Psoas muscle (tissue), 8 donors: ENCODE measurements at places on chromosomes 1 and 21. TPM values are rescaled to one million over a fixed set of nuclear protein-coding genes. Genes with fewer than 3 reads are reported as not detected.

DNA sequence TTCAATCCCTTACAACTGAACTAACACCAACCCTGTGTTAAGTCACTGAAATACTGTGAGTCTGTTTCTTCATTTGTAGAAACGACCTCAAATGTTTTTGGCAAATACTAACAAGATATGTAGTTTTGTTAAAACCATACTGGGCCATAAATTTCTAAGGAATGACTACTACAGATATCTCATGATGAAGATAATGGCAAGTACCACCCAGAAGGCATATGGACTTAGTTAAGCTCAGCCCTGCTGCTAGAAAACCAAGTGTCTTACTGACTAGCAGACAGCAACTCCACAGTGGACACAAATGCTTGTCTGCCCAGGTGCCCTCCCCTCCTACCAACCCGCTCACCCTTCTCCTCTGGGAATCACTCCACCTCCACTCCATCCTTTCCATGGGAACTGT, 44.5 kb upstream of the BMP8B start:
- DNase-seq = no peak

DNA sequence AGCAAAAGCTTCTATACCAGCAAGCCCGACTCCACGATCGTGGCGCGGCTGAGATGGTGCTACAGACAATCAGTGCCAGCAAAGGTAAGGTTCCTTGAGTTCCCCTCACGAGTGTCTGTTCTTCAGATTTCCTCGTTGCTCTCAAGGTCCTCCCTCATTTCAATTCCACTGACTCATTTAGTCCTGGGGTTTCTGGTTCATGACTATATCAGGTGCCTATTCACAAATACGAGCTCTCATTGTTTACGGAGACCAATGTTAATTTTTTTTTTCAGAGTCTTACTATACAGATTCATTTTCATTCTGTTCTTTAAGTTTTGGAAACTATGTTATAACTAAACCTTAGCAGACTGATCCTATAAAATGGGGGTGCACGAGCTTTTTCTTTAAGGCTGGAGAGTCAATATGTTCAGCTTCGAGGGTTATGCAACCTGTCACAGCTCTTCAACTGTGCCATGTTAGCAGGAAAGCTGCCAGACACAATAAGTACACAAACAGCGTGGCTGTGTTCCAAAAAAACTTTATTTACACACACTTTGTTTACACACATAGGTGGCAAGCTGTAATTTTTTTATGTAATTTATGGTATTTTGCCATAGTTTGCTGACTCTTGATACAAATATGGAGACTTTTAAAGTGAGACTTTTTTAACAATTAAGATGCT, 134.3 kb downstream of the ZP4 start:
- DNase-seq = no peak

- no peak for DNase-seq
Measured at GRCh38 chr1:67777016-67777415, 56.3 kb downstream of the GNG12 start.

- DNase-seq = no peak
Measured at GRCh38 chr1:222136869-222137268, 395.0 kb upstream of the DUSP10 start.

DNA sequence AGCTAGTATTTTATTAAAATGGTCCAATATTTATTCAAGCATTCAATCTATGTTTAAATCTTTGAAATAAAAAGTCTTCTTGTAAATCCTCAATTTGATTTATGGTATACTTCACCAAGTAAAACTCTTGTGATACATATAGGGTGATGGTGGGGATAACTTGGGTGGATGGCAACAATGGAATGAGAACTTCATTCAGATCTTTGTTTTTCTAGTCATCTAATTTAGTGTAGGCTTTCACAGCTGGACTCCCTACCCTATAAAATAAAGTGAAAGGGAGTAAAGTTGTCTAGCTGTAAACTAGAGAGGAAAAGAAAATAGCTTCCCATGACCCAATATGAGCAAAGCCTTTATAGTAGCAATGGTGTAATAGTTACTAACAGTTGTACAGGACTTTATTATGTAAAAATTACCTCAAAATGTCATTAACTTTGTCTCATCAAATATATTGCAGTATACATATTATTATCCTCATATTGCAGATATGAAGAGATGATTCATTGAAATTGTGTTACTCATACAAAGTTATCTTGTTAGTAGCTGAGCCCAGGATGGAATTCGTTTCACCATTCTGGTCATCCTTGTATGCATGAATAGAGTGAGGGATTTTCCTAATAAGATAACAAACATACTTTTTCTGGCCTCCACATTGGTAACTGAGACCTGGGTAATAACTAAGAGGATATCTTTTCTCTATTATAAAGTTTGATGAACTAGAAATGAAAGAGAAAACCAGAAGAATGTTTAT, 1377.7 kb upstream of the ADGRL4 start:
- DNase-seq = no peak

DNA sequence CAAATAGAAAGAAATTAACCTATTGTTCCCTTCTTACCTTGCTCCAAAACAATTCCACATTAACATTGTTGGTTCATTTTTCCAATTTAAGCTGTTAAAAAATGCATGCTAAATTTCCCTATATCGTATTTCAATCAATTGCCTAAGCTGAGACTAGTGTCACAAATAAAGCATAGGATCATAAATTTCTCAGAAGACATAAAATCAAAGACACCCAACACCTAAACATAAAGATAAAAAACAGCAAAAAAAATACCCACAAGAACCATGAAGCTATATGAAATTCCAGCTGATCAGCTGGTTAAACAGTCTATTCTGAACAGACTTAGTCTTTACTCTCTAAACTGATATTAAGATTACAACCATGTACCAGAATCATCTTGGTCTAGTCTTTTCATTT, 32.3 kb downstream of the ACBD6 start:
- DNase-seq = no peak

DNA sequence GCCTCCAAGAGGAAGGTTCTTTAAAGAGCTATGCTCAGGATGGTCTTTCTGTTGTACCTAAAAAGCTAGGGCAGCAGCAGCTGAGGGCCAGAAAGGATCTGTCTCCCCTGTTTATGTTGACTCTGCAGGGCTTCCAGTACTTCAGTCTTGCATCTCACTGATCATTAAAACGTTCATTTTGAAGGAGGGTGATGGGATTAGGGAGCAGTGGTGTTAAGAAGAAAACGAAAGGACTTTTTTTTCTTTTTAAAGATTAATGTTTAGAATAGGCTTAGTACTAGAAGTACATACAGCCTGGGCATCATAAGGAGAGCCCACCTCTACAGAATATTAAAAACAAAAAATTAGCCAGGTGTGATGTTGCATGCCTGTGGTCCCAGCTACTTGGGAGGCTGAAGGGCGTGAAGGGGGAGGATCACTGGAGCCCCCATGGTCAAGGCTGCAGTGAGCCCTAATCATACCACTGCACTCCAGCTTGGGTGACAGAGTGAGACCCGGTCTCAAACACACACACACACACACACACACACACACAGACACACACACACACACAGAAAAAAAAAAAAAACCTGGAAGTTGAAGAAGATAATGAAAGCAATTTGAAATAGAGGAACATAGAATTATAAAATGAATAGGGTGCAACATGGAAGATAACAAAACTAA, 2.9 kb downstream of the CR1L start:
- DNase-seq = no peak

DNA sequence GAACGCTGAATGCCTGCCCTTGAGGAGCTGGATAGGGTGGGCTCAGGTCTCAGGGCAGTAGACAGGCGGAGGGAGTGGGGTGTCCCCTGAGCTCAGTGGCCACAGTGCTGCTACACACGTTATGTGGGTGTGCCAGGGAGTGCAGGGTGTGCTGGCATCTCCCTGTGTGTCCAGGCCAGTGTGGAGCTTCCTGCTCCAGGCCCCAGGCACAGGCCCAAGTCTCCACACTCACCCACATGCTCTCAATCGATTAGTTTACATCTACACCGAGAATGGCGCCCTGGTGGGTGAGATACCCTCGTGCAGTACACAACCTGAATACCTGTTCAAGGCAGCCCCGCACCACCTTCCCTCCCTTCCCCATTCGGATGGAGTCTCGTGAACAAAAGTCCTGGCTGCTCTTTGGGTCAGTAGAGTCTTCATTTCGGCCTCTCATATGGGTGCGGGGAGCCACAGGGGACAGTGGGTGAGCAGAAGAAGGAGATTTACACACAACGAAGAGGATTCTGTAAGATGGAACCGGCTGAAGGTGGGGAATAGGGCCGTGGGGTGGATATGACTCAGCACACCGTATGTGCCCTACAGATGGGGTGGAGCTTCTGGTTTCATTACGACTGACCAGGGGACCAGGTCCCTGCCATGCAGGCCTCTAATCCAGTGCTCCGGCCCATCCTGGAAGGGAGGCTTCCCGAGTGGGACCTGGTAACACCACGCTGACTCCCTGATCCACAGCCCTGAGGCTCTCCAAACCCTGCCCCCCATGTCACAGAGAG, 93.3 kb downstream of the SPSB1 start:
- DNase-seq = no peak

GRCh38 chr1:171352554-171352953, 38.6 kb downstream of the FMO4 start:
- DNase-seq = no peak

DNA sequence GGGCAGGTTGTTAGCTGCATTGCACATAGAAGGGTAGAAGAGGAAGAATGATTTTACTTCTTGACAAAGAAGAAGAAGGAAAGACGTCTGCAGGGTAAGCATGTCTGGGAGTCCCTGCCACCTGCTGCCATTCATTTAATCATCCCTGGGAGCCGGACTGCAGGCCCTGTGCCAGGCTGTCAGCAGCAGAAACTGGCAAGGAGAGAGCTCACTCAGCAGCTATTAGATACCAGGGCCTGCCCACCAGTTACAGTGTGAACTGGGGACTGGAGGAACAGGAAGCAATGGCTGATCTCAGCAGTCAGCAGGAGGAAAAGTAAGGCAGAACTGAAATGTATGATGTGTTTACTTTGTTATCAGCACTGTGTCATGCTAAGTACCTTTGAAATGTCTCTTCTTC, 75.7 kb upstream of the C1orf87 start:
- peak; percentile 61 for DNase-seq

DNA sequence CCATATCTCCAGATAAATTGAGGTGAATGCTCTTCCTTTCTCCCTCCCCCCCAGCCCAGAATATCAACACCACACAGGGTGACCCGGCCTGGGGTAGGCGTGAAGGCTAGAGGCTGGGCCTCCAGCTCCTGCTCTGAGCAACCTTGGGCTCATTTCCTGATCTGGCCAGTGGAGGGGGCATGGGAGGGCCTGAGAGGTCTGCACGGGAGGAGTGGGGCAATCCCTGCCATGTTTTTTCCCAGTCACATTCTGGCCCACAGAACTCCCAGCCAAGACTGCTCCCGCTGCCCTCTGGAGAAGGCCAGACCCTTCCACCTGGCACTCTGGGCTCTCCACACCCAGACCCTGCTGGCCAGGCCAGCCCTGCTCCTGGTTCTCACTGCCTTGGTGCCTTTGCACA, 3.9 kb downstream of the CLDN19 start:
- DNase-seq = no peak

DNA sequence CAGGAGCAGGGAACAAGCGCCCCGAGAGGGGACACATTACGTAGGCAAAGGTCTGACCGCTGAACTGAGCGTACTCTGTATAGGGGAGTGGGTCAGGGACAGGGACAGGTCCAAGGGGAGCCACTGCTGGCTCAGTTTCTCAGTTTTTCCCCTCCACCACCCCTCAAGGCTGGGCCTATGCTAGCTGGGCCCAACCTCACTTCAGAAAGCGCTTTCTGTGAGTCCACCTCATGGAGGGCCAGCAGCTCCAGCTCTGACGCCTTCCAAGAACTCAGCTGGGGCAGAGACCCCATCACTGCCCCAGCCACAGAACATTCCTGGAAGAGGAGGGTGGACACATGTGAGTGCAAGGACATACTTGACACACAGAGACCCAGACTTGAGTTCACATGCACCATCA, 242.0 kb downstream of the FOXD2 start:
- DNase-seq = no peak

GRCh38 chr1:184118046-184118445, 66.5 kb downstream of the TSEN15 start:
- DNase-seq = no peak

DNA sequence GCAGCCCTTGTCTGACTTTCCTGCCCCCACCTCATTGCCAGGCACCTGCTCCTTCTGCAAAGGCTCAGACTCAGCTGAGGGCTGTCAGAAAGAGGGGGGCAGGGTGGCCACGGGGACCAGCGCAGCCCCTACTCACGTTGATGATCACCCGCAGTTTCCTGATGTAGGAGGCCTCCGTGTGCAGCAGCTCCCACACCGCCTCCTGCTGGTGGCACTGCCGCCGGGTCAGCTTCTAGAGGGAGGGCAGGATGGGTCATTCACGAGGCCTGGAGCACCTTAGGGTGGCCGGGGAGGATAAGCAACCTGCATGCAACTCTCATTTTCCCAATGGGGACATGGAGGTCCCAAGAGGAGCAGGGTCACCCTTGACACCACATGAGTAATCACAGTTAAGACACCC, 6.4 kb upstream of the TNFRSF25 start:
- DNase-seq = no peak

- DNase-seq = no peak
Measured at GRCh38 chr1:62652387-62652786, 35.8 kb downstream of the DOCK7 start.

- DNase-seq = no peak
Measured at GRCh38 chr1:161351482-161351881, 16.2 kb downstream of the CFAP126 start.

- DNase-seq = no peak
Measured at GRCh38 chr1:38587766-38588165, 271.8 kb downstream of the RRAGC start.

GRCh38 chr1:215526147-215526845, 40.8 kb upstream of the KCTD3 start:
- no peak for DNase-seq

CELA2B gene
- not detected for polyA plus RNA-seq

NAV1 gene
- 3.1 TPM for polyA plus RNA-seq

ZNF670 gene
- 1.6 TPM for polyA plus RNA-seq

SMPDL3B gene
- 0.03 TPM for polyA plus RNA-seq

LYPD8 gene
- not detected for polyA plus RNA-seq

ZMYND12 gene
- 1.2 TPM for polyA plus RNA-seq

LHX8 gene
- not detected for polyA plus RNA-seq

PPIAL4G gene
- not detected for polyA plus RNA-seq

CDC7 gene
- 0.64 TPM for polyA plus RNA-seq

RRP1B gene
- polyA plus RNA-seq = 6.0 TPM

P3H1 gene
- polyA plus RNA-seq = 5.1 TPM
